ENCODE measurements at places on chromosomes 1 and 21. TPM values are rescaled to one million over a fixed set of nuclear protein-coding genes. Genes with fewer than 3 reads are reported as not detected.

The AKR7A3 gene
- total RNA-seq: 0.29 TPM

The OSCP1 gene
- 8.3 TPM for total RNA-seq

The ZBTB21 gene
- 18.4 TPM for total RNA-seq

The BSND gene
- total RNA-seq: not detected

The GNAT2 gene
- not detected for total RNA-seq

The RNU1-1 gene
- total RNA-seq: under 0.01 TPM

The SMIM11 gene
- 9.4 TPM for total RNA-seq

The GBP6 gene
- total RNA-seq: not detected

The LIN28A gene
- not detected for total RNA-seq

The RGS13 gene
- not detected for total RNA-seq

The OR2L3 gene
- total RNA-seq: not detected

The LSS gene
- total RNA-seq: 261 TPM

The FCRLB gene
- 1.8 TPM for total RNA-seq

The CCDC24 gene
- total RNA-seq: 4.4 TPM

The GJA9 gene
- not detected for total RNA-seq

All from placental pericyte (primary cell).